ENCODE measurements at places on chromosomes 13 and 19.

- peak; percentile 58 for DNase-seq
Observed at GRCh38 chr13:34357435-34358232, 539.7 kb downstream of the RFC3 start.

DNA sequence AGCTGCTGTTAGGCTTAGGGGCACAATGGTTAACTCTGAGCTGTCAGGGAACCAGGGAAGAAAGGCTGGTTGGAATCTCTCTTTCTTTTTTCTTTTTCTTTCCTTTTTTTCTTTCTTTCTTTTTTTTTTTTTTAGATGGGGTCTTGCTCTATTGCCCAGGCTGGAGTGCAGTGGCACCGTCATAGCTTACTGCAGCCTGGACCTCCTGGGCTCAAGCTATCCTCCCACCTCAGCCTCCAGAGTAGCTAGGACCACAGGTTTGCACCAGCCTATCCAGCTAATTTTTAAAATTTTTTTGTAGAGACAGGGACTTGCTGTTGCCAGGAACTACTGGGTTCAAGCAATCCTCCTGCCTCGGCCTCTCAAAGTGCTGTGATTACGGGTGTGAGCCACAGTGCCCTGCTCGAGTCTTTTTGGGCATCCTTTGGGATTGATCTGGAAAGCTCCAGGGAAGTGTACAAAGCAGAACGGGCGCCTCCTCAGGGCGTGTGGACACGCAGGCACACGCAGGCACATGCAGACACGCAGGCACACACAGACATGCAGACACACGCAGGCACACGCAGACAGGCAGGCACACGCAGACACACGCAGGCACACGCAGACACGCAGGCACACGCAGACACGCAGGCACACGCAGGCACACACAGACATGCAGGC is 99.2 kb downstream of the GADD45B start:
- no peak for DNase-seq

DNA sequence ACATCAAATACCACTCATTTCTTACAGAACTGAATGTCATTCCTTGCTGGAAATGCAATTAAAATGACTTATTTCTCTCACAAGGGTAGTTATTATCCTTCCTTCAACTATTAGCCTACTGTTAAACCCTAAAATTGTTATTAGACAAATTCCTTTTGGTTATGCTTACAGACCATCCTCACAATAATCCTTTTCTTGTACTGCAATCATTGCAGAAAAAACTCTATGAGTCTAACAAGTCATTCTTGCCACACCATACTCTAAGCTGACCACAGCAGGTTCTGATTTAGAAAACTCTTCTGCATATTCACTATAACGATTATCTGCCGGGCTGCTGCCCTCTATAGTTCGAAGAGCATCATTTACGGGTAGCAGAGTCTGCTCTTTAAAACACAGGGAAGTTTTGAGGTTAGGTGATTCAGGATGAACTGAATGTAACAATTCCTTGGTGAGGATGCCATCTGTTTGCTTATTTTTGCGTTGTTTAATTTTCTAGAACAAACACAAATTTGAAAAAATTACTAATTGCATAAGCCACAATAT is 38.2 kb downstream of the MTMR6 start:
- DNase-seq: peak; percentile 13

DNA sequence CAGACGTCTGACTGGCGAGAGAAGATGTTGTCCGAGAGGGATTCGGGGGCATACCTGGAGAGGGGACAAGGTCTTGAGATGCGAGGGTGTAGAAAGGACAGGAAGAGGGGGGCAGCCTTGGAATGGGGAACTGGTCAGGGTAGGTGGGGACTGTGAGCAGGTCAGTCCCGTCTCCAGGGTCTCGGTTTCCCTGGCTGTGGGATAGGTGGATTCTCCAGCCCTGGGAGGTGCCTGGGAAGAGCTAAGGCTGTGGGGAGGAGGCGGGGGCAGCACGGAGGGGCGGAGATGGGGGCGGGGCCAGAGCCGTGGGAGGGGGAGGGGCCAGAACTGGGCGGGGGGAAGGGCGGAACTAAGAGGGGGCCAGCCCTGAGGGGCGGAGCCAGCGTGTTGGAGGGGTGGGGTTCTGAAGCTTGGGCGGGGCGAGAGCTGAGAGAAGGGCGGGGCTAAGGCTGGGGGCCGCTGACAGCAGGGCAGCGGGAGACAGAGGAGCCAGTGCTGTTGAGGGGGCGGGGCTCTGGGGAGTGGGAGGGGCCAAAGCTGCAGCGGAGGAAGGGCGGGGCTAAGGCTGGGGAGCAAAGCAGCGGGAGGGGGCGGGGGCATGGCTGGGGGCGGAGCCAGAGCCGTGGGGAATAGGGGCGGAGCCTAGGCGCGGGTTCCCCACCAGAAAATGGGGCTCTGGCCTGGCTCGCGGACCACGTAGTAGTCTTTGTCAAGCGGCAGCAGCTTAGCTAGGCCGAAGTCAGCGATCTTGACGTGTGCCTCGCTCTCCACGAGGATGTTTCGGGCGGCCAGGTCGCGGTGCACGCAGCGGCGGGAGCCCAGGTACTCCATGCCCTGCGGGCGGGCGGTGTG is 9.5 kb upstream of the INSL3 start:
- DNase-seq: no peak

- DNase-seq: no peak
Observed at GRCh38 chr13:26952551-26953143, 192.1 kb upstream of the GPR12 start.
